ENCODE measurements at places on chromosomes 7 and 10.

DNA sequence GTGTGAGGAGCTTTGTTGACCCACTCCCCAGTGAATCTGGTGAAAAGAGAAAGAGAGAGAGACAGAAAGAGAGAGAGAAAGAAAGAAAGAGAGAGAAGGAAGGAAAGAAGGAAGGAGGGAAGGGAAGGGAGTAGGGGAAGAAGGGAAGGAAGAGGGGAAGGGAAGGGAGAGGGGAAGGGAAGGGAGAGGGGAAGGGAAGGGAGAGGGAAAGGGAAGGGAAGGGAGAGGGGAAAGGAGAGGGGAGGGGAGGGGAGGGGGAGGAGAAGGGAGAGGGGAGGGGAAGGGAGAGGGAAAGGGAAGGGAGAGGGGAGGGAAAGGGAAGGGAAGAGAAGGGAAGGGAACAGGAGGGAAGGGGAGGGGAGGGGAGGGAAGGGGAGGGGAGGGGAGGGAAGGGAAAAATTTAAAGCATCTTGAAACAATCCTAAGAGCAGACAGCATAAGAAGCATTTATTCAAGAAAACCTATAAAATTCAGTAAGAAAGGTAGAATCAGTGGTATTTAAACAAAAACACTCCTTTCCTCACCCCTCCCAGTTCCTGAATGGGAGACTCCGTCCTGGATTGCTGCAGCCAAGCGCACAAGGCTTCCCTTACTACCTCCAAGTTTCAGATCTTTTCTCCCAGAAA, 846.2 kb upstream of the POM121L12 start:
- no peak for DNase-seq

DNA sequence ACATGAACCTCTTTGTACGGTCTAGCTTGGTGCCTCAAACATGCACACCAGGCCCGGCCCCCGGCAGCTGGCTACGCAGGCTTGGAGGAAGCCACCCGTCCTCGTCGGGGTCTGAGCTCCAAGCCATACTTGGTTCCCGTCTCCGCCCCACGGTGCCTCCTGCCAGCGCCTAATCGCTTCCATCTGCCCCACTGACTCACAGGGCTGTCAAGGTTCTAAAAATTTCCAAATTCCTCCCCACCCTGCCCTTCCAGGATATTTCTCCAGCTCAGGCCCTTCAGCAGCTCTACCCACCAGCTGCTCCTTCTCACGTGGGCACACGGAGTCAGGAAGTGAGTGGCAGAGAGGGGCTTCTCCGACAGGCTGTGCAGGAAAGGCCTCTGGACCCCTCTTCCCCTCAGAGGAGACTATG, 38.8 kb downstream of the TMEM270 start:
- peak; percentile 95 for DNase-seq

DNA sequence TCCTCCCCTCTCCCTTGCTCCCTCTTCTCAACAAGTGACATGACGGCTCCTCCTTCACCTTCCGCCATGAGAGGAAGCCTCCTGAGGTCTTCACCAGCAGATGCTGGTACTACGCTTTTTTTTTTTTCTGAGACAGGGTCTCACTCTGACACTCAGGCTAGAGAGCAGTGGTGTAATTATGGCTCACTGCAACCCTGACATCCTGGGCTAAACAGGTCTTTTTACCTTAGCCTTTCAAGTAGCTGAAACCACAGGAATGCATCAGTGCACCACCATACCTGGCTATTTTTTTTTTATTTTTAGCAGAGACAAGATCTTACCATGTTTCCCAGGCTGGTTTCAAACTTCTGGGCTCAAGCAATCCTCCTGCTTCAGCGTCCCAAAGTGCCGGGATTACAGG, 43.6 kb downstream of the MDH2 start:
- no peak for DNase-seq

DNA sequence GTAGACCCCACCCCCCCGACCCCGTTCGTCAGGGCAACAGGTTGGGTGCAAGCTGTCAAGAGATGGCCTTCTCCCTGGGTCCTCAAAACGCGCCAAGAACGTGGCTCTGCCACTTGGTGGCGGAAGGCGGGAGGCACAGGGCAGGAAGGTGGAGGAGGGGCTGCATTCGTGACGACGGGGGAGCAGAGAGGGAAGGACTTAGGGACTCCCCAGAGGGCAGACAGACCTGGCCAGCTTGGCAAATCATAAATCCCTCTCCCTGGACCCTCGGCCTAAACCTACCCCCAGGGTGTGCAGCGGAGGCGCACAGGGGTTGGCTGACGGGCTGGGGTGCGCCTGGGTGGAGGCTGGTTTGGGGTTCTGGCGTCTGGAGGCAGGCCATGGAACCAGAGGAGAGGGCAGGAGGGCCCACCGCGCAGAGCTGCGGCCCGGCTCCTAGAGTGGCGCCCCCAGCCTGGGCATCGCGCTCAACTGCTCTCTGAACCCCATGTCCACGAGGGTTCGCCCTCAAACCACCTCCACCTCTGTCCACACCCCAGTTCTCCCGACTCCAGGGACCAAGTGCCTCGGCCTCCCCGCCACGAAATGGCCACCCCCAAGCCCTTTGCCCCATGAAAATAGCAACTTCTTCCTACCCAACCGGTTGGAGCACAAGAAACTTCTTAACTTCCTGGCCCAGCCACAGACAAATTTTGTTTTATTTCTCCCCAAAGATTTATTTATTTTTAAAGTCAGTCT, 10.8 kb upstream of the GATA3 start:
- DNase-seq: peak; percentile 14

- DNase-seq: no peak
Measured at GRCh38 chr7:1593904-1594421, 24.1 kb upstream of the PSMG3 start.

DNA sequence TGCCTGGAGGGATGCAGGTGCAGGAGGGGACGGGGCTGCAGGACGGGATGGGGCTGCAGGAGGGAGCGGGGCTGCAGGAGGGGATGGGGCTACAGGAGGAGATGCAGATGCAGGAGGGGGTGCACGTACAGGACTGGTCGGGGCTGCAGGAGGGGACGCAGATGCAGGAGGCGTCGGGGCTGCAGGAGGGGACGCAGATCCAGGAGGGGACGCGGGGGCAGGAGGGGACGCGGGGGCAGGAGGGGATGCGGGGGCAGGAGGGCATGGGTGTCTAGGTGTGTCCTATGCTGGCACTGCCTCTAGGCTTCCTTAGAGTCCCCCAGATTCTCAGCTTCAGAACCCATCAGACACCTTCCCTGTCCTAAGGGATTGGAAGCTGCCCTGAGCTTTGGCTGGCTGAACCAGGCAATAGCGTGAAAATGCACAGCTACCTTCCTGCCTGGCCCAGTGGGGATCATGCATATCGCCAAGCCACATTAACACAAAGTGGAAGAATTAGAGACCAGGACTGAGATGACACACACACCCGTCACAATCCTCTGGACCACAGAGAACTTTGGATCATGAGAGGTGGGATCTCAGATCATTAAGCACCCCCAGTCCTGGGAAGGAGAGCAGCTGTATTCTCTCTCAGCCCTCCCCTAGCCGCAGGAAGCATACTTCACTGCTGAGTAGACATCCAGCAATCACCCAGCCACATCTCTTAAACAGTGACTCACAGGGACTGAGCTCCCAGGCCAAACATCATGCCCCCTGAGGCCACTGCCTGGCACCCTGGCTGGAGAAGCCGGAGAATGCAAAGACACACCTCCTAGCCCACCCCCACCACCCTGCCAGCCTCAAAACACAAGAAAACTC, 67.3 kb downstream of the VWA2 start:
- peak; percentile 88 for DNase-seq

GRCh38 chr7:75916259-75916658, 1.3 kb downstream of the POR start:
- DNase-seq: no peak

DNA sequence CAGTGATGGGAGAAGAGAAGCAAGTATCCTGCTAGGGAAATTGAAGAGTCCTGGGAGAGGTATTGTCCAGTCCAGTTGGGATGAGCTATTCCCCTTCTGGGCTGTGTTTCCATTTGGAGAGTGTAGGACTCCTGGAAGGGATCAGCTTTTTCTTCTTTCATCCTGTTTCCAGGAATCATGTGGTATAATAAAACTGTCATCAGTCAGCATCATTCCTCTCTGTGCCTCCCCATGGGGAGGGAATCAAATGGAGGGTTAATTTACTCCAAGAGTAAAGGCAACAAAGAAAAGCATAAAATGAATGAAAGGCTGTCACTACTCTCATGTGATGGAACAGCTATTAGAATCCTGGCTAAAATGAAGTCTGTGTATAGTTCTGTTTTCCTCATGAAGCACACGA, 429.9 kb downstream of the SORCS3 start:
- DNase-seq: no peak

- peak; percentile 27 for DNase-seq
Measured at GRCh38 chr7:132430041-132430855, 146.0 kb downstream of the PLXNA4 start.

DNA sequence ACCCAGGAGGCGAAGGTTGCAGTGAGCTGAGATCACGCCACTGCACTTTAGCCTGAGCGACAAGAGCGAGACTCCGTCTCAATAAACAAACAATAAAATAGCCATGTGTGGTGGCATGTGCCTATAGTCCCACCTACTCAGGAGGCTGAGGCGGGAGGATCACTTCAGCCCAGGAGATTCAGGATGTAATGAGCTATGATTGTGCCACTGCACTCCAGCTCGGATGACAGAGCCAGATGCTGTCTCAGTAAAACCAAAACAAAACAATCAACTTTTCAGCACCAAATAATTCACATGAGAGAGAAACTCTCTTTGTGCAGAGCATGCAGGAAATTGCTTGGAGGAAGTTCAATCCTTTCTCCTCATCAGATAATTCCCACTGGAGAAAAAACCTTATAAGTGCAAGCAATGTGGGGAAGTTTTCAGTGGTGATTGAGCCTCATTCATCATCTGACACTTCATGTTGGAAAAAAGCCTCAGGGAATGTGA, 13.4 kb upstream of the FIS1 start:
- no peak for DNase-seq

GRCh38 chr7:73549176-73549575, 8.3 kb downstream of the BCL7B start:
- DNase-seq: no peak

DNA sequence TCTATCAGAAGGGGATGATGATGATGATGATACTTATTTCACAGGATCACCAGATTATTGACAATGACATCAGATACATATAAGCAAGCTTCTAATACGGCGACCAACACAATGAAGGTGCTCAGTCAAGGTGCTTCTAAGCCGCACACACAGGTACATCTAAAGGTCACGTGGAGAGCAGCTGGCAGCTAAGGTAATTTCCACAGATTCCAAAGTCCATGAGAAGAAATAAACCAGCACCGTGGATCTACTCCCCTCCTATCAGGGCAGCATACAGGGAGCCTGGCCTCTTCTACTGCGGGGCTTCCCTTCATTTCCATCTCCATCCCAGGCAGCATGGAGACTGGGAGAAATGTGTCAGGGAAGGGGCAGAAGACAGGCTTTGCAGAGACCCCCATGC, 37.5 kb downstream of the DENND11 start:
- no peak for DNase-seq

GRCh38 chr10:15540727-15541126, 169.6 kb upstream of the FAM171A1 start:
- no peak for DNase-seq

DNA sequence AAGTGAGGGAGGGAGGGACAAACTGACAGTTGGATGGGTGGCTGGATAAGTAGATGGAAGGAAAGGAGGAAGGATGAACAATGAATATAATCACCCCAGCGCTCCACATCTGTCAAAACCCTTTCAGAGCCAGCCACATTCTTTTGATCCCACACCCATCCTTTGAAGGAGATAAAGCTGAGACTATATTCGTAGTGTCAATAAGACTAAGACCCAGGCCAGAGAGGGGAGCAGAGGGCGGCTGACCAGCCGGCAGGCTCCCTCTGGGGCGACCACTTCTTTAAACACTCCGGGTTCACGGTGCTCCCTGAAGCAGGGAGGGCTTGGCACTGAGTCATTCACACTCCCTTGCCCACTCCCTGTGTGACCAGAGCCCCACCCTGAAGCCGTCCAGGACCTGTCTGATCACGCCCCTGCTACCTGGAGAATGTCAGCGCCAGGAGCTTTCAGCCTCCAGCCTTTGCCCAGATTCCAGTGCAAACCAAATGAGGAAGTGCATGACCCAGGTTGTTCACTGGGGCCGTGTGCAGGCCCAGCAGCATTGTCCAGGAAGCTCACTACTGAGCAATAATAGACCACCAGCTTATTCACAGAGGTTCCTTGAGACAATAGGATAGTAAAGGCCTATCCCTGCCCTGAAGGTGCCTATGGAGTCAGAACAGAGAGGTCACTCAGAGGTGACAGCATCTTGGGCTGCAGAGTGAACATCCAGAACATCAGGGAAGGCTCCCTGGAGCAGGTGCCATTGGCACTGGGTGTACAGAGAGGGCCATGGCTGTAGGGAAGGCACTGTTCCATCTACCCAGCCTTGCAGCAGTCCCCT, 34.4 kb downstream of the UNC5B start:
- no peak for DNase-seq

DNA sequence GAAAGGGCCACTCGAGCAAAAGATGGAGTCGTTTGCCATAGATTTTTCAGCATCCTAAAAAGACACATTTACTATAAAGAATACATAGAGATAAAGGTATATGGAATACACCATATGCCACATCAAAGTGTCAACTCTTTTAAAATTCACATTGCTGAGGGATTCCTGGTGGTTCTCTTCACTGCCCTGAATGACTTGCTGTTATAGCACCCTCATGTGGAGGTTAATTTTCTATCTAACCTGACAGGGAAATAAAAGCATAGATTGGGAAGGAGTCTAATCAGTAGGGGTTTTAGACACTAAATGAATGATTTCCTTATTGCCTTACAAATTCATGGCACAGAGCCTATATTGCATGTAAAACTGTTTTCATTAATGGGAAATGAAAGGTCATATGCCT, 25.9 kb downstream of the DNAH11 start:
- no peak for DNase-seq

DNA sequence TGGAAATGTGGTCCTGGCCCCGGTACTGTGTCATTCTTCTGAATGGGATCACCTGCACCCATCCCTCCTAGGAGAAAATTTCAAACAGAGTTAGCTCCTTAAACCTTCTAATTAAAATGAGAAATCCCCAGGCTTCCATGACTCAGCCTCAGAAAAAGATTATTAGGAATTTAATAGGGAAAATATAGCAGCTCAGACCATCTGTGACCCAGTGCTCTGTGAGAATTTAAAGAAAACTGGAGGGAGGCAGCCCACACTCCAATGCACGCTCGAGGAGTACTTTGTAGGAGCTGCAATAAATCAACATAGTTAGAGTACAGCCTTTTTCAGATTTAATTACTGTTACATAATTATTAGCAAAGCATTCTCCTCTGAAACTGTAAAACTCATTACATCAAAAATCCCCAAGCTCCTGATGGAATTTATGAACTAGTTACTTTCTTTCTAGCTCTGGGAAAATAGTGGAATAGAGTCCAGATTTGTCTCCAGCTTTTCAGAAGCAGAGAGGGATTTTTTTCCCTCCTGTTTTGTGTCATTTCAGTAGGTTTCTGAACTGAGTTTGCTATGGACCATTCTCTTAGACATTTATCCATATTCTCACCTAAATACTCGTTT, 30.1 kb downstream of the NEUROD6 start:
- no peak for DNase-seq

DNA sequence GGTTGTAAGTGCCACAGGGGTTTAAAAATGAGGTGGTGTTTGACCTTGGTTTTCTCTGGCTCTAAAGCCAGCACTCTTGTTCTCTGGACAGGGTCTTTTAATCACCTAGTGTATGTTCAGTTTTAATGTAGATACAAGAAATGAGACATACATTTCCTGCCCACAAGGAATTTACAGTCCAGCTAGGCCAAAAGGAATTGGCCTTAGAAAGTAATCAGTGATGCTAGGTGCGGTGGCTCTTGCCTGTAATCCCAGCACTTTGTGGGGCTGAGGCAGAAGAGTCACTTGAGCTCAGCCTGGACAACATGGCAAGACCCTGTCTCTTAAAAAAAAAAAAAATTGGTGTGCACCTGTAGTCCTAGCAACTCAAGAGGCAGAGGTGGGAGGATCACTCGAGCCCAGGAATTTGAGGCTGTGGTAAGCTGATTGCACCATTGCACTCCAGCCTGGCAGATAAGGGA, 100.2 kb downstream of the LRMDA start:
- DNase-seq: no peak

Data from AG20443 (cell line).